ENCODE measurements at places on chromosomes 5 and 9.

DNA sequence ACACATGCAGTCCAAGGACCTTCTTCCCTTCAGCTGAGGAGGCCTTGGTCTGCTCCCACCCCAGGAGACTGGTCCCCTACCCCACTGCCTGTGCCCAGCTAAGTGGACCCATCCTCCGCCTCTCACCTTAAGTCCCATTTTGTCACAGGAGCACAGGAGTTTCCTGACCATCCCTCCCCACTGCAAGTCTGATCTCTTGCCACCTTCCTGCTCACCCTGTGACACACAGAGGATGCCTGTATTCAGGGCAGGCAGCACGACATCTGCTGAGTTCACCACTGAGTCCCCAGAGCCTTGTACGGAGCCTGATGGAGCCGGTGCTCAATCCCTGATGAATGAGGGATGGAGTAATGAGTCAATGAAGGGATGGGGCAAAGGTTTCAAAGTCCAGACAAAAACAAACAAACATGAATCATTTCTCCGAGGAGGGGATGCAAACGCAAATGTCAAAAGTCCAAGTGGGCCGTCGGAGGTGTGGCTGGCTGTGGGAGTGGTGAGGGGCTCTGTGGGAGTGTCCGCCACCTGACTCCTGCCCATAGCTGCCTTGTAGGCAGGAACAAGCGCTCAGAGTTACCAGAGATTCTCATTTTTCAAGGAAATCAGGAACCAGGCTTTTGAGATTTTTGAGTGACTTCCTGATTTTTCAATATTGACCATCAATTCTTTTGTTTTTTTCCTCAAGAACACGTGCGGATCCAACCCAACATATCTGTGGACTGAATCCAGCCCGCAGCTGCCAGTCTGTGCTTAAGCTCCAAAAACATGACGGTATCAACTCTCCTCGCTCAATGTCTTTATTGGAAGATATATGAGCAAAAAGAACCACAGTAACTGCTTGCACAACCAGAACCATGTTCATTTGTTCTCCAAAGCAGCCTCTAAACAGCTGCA lies 4.4 kb downstream of the RAPGEF1 start:
- DNase-seq = peak; percentile 19

DNA sequence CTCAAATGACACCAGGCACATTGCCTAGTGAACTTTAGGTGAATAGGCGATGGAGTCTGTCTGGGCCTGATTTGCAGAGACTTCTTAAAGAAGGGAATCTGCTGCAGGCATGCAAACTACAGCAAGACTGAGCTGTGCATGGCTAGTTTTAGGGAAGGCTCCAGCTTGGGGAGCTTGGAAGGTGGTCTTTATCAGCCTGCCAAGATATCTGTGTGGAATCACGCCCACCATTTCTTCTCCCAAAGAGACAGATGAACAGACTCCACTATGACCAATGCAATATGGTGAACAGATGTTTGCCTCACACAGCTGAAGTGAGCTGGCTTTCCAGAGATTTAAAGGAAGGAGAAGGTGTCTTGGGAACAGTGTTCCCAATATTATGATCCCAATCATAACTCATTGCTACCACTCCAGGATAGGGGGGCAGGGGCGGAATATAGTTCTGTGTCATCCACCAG lies 129.0 kb upstream of the HMHB1 start:
- DNase-seq = no peak

DNA sequence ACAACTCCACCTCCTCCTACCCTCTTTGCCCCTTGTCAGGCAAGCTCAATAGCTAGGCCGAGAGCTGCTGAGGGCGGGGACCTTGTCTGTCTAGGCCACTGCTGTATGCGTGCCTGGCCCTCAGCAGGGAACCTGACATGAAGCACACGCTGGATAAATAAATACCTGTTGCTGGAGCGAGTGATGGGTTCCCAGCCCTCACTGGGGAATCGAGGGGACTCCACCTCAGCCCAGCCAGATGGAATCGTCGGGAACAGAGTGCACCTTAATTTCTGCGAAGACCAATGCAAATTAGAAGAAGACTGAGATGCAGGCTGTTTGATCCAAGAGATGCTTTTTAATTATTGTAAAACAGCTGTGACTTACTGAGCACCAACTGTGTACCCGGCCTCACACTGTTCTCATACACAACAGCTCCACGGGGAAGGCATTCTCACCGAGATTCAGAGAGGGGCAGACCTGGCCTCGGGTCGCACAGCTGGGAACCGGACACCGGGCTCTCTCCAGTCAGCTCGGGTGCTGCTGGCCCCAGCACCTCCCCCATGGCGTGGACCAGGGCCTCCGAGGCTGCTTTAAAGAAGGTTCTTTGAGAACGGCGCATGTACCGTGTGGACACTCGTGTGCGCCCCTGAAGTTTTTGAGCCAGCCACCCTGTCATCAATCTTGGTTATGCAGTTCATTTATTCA lies 109.7 kb upstream of the IER5L start:
- DNase-seq = no peak

DNA sequence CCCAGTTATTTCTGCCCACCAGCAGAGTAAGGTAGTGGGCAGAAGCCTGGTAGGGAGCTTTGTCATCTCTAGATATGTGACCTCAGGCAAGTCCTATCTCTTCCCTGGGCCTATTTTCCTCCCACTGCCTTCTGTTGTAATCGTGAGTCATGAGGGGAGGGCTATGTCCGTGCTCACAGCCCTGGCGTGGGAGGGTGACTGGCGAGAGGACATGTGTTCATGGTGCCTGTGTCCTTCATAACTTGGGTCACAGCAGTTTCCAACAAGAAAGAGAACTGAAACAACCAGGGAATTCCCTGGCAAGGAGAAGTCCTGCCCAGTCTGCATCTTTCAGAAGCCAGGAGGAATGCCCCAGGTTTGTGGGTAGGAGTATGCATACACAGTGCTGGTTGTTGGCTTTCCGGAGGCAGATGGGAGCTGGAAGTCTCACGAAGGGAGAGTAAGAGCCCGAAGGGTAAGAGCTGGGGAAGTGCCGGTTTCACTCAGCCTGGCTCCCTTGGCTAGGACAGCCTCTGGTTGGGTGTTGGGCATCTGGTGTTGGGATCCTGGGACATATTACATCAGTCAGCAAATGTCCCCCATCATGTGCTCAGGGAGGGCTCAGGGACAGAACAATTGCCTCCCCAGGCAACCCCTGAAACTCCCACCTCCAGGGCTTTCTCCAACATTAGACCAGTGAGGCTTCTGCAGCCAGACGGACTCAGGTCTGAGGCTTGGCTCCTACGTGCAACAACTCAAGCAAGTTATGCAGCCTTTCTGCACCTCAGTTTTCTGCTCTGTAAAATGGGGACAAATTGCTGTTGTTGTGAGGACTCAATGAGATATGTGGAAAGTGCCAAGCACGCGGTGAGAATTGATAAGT lies 4.3 kb upstream of the TIFAB start:
- peak; percentile 89 for DNase-seq

DNA sequence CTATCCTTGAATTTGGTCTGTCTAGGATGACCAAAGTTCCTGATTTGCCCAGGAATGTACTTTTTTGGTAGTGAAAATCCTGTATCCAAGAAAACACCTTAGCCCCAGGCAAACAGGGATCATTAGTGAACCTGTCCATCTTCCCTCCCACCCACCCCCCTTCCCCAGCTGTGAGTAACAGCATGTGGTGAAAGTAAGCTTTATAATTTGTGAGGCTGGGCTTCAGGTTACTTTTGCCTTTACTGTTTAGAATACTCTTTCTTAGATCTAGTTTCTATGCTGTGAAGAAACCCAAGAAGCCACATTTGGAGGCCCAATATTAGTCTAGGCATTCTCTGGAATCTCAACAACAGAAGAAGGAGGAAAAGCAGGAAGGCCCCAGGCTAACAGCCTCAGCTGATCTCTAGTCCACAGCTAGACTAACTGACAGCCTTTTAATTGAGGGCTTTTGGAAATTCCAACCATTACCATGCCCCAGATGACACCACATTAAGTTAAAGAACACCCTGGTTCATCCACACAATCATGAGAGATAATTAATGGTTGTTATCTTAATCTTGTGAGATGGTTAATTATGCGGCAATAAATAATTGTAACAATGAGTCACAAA lies 703.0 kb upstream of the NUDT12 start:
- no peak for DNase-seq

DNA sequence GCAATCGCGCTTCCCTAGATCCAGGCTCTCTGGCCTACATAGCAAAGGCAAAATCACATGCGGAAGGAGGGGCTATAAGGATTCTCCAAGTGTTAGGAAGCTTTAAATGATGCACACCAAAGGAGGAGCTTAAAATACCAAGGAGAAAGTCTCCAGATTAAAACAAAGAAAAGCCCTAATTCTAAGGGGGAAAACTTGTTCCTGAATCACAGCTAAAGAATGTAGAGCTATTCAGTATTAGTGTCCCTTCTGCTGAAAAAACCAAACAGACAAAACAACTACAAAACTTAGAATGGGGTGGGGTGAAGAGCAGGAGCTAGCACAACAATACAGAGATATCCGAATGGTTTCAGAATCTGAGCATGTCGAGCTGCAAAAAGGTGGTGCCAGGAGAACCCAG lies 213.7 kb downstream of the DCP2 start:
- DNase-seq = no peak

DNA sequence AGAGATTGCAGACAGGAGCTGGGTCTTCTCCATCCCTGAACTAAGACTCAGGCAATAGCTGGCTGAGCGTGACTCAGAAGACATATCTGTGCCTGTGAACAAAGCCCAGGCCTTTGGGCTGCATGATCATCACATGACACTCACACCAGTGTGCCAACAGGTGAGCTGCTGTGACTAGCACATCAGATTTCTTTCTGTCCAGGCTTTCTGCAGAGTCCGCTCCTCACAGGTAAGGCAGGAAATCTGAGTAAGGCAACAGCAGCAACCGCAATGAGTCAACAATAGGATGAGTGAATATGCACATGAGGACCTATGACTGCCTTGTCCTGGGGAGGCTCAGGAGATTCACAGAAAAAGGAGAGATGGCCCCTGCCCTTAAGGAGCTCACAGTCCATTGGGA lies 293.6 kb downstream of the ACTL7B start:
- DNase-seq = no peak

GRCh38 chr9:37976714-37977477 lies 73.0 kb upstream of the SLC25A51 start:
- peak; percentile 85 for DNase-seq

GRCh38 chr9:112091810-112092209 lies 83.3 kb downstream of the SUSD1 start:
- DNase-seq = no peak

GRCh38 chr9:114791312-114791711 lies 14.5 kb downstream of the TNFSF15 start:
- DNase-seq = no peak

DNA sequence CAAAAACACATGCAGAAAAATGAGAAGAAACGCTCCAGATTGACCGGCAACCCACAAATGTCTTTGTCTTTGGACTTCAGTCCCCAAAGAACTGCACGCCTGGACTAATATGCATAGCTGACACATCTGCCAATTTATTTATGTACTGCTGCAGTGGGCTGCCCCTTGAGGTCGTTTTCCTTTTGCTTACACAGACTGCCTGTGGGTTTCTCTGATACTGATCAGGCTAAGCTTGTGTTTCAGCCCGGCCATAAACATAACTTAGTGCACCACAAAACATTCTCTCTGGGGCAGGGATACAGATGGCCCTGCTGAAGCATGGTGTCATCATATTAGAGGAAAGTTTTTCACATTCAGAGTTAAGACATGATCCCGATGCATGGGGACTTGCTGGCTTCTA lies 75.4 kb downstream of the NUDT12 start:
- peak; percentile 5 for DNase-seq

- no peak for DNase-seq
Observed at GRCh38 chr5:148816357-148816756, 10.1 kb upstream of the ADRB2 start.

DNA sequence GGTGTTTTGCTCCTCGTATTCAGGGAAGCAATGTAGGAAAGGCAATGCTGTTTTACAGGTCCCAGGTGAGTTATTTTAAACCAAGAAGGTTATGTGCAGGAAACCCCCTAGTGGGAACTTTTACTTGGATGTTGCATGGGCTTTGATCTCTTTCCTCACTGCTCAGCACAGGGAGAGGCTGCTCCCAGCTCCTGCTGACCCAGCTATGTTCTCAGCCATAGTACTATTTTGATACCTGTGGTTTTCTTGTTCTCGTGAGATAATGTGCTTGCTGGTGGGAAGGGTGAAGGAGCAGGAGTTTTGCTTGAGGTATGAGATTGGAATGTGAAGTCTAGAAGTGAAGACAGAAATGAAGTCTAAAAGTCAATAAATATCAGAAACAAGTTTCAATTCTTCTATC lies 265.6 kb upstream of the FBXL7 start:
- no peak for DNase-seq

DNA sequence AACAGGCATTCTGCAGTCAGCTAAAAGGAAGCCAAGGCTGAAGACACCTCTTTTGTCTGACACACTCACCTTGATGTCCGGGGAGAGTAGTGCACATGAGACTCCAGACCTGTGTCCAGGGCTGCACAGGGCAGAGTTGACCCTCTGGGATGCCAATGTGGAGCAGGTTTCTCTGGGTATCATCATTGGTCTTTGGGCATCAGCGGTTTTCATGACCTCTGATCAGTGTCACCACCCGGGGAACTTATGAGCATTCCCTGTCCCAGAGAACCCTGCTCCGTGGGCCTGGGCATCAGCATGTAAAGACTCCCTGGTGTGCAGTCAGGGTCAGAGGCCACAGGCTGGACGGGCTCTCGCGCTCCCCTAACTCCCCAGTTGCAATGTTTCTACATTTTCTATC lies 80.2 kb downstream of the NSUN2 start:
- no peak for DNase-seq

DNA sequence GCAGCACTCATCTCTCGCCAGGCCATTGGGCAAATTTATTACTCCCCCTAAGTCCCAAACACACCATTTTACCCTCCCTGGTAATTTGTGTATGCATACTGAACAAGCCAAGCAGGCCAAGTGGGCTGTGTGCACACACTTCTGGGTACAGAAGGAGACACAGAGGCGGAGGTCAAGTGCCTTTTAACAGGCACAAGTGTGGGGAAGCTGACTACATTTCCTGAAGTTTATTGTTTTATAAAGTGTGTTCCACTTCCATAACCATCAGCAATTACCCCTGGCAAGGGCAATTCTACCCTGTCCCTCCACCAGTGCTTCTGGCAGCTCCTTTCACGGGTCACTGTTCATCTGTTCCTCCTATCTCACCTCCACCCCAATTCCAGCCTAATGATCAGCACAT lies 93.9 kb downstream of the SETX start:
- DNase-seq = no peak

GRCh38 chr5:41878173-41878572 lies 7.9 kb upstream of the OXCT1 start:
- DNase-seq = no peak

DNA sequence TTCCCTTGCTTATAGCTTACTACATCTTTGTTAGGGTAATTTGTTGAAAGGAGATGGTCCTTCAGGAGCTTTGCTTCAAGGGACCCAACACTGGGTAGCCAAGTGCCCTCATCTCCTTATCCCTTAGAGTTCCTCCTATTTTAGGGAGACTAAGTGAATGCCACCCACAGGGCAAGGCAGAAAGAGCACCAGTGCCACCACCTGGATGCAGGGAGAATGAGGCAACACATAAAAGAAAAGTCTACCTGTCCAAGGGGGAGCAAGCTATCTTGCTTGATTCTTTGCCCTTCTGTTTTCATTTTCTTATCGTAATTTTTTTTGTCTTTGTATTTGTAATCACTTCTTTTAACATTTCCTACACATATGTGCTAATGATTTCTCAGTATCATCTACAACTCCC lies 205.5 kb downstream of the NPR3 start:
- DNase-seq = peak; percentile 16
